NCI-H1092 treated with DMSO at 0.1 percent for 48 hours (cell line): ENCODE measurements at places on chromosomes 11 and 22.

DNA sequence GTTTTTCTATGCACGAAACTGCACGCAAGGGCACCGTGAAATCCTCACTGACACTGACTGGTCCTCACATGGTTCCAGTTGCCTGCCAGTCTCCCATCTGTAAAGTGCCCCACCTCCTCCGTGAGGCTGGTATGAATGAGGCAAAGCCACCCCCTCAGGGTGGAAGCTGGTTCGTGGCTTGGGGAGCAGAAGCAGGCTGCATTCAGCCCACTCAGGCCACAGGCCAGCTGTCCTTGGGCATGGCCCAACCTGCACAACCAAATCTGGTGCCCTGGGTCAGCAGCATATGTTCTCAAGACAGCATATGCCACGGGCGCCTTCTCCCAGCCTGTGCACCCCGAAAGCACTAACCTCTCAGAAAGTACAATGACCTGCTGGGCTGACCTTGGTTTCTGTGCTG is 29.3 kb downstream of the SERPINH1 start:
- no peak for DNase-seq

GRCh38 chr22:28112548-28113043 is 193.5 kb upstream of the PITPNB start:
- no peak for DNase-seq

DNA sequence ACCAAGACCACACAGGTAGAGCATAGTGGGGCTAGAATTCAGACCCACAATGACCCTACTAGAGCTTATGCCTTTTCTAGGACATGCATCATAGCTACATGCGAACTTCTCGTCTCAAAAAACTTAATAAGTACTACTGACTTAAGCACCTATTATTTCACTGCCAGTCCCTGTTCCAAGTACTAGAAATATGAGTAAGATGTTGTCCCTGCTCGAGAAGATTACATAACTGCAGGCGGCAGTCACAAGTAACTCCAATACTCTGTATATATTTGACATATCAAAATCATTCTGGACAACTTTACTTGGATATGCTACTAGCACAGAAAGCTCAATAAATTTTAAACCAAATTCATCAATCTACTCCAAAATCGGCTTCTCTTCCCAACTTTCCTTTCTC is 235.0 kb downstream of the TTC28 start:
- no peak for DNase-seq

DNA sequence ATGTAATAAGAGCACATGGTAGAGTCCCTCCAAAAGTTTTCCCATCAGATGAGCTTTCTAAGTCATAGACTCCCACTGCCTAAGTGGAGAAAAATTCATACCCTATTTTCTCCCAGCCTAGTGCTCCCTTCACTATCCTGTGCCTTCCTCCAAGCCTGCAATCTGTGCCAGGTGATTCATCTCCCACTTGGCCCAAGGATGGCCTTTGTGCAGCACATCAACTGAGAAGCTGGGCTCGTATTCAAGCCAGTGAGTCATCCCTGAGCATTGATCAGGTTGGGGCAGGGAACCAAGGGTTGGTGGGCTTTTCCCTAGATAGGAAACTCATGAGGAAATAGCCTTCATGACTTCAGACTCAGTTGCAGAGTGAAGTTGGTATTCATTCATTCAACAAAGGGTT is 64.6 kb downstream of the PANX1 start:
- no peak for DNase-seq

DNA sequence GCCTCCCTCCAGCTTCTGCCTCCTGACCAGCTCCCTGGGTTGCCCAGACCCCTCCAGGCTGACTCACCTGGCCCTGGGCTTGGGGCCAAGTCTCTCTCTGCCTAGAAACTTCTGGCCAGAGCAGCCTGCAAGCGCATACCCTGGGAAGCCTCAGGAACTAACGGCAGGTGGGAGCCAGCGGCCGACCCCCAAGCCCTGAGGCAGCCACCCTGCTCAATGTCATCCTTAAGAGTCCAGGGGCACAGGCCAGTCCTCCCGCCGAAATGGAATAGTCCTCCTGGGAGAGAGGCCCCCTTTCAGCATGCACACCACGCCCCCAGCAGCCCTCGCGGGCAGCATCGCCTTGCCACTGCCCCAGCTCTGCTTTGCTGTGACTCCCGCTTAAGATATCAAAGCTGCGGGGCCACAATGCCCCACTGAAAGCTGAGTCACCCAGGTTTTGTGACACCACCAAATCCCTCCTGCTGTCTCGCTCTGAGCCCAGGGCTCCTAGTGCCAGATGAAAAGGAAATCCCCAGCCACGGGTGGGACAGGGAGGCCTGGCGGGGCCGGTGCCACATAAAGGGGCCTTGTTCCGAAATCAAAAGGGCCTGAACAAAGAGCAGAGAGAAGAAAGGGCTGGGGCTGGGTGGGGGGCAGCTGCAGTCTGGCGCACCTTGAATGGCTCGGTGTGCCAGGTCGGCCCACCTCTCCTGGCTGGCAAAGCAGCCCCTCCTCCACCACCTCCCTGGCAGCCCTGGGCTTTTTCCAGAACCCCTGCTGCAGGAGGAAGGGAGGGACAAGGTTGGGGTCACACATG is 21.4 kb upstream of the FGF3 start:
- peak; percentile 5 for DNase-seq

- DNase-seq: no peak
Measured at GRCh38 chr11:78560153-78560552, 14.5 kb downstream of the NARS2 start.

- peak; percentile 68 for DNase-seq
Measured at GRCh38 chr22:38733329-38733723, 22.5 kb downstream of the SUN2 start.

GRCh38 chr11:65315204-65315865 is 669 bp downstream of the CDC42EP2 start:
- peak; percentile 69 for DNase-seq

DNA sequence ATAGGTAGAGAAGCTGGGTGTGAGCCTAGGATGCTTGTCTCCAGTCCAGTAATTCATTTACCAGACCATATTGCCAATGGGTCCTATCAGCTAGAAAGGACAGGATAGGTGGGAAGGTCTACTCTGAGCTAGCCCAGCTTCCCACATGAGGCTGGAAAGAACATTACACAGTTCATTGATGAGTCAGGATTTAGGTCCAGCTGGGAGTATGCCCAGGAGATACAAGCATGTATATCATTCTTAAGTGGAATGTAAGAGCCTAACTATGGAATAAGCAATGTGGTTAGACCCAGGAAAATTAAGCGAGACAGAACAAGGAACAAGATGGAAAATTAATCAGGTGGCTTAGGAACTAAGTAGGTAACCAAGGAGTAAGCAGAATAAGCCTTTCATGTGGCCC is 59.0 kb upstream of the TBCEL start:
- no peak for DNase-seq

DNA sequence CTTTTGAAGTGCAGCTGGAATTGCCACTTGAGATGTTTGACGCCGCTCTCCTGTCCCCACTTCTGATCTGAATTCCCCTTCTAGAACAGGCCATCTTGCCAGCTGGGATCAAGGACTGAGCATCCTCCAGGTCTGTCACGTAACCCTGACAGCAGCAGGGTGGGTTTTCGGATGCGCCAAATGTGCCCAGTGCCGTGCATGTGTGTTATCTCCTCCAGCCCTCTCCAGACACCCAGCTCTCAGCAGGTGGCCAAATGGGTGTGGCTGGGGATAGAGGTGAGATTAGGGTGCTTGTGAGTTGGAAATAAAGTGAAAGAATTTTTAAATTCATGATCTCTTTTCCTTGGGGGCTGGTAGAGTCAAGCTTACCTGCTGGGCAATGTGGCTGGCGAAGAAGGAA is 3.3 kb downstream of the OSBP2 start:
- DNase-seq: no peak

DNA sequence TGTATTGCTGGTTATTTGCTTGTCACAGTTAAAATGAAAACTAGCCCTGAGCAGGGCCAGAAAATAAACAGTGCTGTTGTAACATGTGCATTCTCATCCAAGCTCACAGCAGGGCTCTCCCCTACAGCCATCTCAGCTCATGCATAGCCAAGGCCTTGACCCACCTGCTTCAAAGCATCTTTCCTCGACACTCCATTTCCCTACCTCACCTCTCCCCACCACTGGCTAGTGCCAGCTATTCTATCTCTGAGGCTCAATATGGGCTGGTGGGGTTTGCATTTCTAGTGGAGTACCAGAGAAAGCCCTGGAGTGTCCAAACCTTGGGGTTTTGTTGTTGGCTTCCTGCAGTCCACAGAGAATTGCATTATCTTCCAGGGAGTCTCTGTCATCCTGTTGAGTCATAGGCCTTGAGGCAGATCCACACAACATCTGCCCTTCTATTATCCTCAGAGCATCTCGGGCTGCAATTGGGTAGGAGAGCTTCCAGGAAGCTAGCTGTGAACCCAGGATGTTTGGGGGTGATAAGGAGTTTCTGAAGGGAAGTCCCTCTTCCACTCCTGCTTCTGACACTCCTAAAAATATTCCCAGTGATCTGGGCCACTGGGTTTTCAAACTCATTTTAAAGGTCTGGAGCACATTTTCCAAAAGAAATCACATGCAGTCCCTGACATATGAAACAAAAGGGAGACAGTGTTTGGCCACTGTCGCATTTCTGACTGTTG is 36.1 kb upstream of the AMOTL1 start:
- DNase-seq: peak; percentile 17

DNA sequence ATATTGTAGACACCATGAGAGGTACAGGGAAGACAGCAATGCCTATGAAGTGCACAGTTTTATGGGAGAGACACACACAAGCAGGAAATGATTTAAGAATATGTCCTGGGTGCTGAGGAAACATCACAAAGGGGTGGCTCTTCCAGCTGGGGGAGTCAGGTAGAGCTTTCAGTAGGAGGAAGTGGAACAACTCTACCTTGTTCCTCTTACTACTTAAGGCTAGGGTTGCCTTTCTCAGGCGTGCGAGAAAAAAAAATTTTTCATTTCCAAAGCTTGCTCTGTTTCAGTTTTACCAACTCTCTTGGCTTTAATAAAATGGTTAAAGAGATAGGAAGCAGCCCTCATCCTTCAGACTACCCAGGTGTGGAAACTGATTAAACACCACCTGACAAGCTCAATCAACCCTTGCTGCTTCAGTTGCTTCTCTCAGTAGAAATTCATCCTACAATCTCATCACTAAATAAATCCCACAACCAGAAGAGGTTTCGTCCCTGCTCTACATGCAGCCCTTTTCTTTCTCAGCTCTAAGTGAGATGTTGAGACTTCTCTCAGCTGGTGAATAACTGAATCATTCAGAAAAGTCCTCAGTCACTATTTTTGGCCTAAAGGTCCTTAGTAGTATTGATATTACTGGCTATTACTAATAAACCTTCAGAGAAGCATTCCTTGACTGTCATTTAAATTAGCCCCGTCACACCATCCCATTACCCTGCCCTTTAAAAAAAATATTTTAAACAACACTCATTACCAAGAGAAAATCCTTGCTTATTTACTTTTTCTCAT is 5.9 kb downstream of the ABTB2 start:
- DNase-seq: no peak

DNA sequence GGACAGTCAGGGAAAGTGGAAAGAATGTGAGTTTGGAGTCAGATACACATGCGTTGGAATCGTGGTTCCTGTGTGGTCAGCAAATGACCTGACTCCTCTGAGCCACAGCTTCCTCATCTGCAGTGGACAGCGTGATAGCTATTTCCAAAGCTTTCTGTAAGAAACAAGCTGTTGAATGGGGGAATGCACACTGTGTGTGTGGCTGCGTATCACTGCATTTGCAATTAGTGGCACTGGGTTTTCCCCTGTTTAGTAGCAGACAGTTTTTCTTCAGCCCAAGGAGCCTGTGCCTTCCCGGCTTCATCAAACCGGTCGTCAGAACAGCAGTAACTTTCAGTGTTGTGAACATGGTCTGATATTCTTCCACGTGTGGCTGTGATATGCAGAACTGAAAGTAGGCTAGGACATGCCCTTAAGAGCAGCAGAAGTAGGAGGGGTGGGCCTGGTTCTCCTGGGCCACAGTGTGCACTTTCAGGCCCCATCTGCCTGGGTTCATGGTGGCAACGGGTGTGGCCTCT is 121.5 kb downstream of the RRAS2 start:
- DNase-seq: no peak

- DNase-seq: no peak
Measured at GRCh38 chr11:71562120-71562519, 3.2 kb upstream of the KRTAP5-10 start.

DNA sequence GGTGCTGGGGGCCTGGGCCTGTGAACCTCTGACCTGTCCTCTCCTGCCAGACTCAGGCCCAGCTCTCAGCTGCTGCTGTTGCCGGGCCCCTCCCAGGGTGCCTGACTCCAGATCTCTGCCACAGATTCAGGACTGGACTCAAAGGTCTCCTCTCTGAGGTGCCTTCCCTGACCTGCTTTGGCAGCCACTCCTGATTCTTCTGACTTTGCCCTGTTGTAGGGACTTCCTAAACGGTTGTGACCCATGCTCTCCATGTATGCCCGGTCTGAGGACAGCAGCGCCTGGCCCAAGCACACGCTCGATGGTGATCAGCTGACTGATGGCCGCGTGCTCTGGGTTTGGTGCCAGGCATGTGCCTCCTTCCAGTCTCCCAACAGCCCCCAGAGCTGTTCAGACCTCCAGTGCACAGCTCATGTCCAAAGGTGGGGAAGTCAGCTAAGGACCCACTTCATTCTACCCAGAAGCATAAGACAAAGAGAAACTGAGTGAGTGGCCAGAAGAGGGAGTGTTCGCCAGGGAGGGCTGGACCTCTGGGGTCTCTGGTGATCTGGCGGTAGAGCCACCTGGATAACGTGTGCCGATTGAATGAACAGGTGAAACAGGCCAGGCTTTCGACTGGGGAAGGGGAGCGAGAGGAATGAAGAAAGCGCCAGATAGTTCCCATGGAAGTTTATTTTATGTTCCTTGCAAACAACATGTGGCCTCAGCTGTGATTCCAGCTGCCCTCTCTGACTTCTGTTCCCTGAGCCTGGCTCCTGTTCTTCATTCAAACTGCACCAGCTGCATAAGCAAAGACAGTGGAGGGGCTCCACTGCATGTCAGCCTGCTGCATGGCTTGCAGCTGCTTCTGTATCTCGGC is 8.1 kb upstream of the TOP3B start:
- no peak for DNase-seq

DNA sequence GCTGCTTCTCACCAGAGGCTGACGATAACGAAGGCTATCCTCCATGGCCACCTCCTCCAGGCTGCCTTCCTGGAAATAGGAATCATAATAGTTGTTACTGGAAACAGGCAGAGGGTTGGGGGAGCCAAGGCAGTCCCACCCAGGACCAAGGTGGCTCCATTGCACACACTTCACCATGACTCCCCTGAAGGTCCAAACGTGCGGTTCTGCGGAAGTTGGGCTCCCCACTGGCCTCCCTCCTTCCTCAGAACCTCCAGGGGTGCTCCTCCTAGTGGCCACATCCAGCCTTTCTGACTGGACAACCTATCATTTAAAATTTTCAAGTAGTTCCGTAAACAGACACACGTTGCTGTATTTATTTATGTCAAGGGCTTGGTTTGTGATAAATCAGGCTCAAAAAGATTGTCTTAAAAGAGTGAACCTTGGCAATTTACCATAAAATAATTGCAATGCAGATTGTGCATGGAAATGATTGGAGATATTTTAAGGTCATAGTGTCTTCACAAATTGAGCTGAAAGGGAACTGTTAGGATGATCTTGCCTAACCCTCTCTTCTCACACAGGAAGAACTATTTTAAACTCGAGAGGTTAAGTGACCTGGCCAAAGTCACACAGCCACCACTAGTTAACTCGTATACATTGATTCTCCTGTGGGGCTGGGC is 1.4 kb upstream of the TCN2 start:
- DNase-seq: peak; percentile 37
